Activated CD8-positive, alpha-beta memory T cell treated with anti-CD3 and anti-CD28 coated beads, Interleukin-2, amount 50 U/mL, for 48 hours (primary cell): ENCODE measurements at places on chromosomes 4 and X.
A peak's percentile ranks its signal among the peaks of the same experiment; 100 is the strongest.

DNA sequence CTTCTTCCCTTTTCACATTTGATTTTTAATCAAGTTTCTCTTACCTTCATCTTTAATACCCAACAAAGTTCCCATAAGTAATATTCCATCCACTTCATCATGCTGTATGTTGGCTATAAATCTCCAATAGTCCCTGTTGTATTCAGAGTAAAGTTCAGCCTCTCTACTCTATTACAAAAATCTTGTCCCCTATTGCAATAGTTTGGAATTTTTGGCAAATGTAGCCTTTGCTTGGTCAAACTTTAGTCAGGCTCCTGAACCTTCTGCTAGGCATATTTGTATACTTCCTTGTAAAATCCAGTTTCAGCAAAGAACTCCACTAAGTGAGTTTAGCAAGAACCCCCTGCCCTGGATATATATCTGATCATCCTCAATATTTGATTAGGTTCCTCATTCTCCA lies 54.0 kb upstream of the PACRGL start:
- DNase-seq: no peak

DNA sequence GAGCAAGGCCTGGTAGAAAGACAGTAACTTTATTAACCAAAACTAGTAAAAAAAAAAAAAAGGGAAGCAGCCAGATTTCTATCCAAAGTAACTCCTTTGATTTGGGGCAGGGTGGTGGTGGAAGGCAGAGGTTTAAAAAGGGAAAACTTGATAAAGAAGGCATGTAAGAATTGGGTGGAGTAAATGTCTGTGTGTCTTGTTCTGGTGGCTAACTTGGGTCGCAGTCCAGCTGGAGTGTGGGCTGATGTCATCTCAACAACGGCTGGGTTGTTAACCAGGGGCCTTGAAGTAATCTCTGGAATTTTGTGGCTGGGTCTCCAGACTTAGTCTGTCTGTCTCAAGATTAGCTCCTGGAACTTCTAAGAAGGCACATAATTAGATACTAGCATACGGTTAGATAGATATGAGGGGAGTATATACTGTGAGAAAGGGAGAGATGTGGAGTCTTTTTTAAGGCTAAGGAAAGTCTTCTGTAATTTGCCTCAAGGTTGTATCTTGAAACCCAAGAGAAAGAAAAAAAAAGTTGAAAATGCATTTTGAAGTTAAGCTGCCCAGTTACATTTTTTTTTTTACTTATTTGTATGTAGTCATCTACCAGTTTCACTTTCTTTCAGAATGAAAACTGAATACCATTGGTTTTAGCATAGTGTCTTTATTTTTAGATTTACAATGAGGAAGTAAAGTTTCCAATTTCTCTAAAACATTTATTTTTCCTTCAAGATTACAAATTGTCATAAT lies 48.3 kb downstream of the MTHFD2L start:
- no peak for DNase-seq

DNA sequence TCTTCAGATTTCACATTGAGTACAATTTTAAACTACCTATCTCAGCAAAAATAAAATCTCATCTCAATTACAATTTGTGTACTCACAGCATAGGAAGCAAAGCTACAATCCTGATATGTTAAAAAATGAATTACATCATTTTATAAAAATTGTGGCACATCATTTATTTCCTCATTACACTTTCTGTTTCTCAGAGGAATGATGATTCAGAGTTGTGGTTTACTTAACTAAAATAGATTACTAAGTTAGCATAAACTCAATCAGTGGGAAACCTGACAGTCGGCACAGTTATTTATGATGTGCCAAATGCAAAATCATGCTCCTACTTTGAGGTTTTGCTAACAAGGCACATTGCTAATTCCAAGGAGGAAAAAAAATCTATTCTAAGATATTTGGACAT lies 325.0 kb downstream of the FBXO8 start:
- no peak for DNase-seq

- DNase-seq: no peak
Observed at GRCh38 chrX:54640736-54641135, 110.7 kb downstream of the GNL3L start.

DNA sequence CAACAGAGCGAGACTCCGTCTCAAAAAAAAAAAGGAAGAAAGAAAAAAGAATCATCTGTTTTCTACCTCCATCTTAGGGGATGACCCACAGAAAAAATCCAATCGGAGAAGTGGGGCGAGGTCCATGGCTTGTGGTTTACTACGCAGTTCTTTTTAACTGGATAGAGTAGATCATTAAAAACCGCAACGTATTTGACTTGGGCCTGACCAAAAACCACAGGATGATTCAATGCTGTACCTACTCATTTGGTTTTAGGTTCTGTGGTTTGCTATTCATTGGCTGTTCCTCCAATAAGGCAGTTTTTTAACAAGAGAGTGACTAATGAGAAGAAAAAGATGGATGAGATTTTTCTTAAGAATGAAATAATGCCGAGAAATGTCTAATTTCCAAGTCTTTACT lies 83.7 kb downstream of the FREM3 start:
- no peak for DNase-seq

DNA sequence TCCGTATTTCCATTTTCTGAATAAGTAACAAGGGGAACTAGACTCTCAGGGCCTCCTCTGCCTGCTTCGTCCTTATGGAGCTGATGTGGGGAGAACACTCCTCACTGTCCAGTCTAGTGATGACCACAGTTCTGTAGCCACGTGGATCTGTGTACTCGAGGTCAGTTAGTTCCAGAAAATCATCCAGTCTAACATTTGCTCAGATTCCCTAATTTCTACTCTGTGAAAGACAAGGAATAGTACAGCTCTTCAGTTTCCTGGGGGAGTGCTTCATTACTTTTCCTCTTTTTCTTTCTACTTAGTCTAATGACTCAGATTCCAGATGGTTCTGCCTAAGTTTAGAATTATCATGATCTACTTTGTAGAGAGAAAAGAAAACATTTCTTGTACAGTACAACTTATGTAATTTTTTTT lies 82.6 kb downstream of the SORBS2 start:
- no peak for DNase-seq

DNA sequence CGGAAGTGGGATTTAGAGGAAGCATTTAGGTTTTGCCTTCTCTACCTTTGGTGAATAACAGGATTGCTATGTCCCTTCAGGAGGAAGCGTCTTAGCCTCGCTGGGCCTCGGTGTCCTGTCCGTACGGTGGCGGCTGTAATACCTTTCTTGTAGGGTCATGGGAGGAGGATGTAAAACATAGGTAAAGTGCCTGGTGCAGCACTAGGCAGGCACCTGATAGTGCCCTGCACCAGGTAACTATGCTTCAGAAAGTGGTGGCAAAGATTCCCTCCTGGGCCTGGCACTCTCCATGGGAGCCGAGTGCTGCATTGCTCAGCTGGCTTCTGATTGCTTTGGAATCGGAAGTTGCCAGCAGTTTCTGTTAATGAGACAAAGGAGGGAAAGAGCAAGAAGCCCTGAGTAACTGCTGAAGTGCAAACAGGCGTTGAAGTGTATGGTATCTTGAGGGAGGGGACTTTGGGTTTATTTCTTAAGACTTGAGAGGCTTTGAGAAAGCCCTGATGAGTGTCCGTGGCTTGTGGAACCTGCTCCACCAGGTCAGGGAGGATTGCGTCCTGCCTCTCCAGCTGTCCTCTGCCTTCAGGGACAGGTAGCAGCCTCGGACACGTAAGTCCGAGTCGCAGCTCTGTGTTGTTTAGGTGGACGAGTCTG lies 45.8 kb downstream of the TBC1D14 start:
- DNase-seq: peak; percentile 25

GRCh38 chrX:132094164-132094563 lies 33.7 kb downstream of the FRMD7 start:
- no peak for DNase-seq

- DNase-seq: no peak
Observed at GRCh38 chr4:61638591-61638990, 438.5 kb downstream of the ADGRL3 start.

DNA sequence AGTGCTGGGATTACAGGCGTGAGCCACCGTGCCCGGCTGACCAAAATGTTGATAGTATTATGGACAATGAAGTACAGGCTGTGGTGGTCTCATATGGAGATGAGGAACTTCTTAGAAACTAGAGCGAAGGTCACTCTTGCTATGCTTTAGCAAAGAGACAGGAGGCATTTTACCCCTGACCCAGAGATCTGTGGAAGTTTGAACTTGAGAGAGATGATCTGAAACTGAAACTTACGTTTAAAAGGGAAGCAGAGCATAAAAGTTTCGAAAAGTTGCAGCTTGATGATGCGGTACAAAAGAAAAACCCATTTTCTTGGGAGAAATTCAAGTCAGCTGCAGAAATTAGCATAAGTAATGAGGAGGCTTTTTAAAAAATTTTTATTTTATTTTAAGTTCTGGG lies 8.5 kb upstream of the CTAG2 start:
- DNase-seq: no peak

GRCh38 chrX:42128587-42128986 lies 205.2 kb upstream of the CASK start:
- no peak for DNase-seq

DNA sequence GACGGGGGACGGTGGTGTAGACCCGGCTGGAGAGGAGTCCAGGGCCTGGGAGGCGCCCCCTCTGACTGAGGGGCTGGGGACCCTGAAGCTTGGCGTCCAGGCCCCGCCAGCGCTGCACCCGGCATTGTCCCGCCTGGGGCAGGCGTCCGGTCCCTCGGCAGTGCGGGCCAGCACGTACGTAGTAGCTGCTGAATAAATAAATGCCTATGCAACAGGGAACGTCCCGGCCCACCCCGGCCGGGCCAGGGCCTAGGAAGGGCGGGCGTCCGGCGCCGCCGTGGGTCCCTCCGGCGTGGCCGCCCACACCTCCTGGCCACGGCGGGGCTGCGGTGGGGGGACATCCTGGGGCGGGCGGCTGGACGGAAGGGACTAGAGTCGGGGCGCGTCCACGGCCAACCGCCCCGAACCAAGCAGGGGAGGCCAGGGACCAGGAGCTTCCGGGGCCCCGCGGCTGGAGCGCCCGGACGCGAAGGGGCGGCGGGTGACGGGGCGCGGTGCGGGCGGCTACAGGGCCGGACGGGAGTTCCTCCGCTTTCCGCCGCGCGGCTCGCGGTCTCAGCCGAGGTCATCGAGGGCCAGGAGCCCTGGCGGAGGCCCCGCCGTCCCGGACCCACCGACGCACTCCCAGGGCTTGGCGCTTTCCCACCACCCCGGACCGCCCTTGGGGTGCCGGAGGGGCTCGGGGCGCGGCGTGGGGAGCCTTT lies 886 bp upstream of the WWC2 start:
- peak; percentile 59 for DNase-seq

GRCh38 chr4:159220353-159220752 lies 117.5 kb downstream of the RAPGEF2 start:
- no peak for DNase-seq

DNA sequence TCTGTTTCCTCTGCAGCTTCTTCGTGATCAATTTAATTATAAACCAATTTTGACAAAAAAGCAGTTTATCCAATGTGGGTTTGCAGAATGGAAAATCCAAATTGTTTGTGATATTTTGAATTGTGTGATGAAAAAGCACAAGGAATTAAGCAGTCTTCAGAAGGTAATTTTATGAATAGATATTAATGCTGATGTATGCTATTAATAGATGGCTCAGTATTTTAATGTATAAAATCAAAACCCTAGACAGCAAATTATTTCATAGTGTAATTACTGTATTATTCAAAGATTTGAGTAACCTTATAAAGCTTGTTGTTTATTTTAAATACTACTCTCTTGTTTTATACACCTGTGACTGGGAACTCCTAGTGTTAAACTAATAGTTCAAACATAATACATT lies 20.0 kb downstream of the CEP44 start:
- DNase-seq: no peak

DNA sequence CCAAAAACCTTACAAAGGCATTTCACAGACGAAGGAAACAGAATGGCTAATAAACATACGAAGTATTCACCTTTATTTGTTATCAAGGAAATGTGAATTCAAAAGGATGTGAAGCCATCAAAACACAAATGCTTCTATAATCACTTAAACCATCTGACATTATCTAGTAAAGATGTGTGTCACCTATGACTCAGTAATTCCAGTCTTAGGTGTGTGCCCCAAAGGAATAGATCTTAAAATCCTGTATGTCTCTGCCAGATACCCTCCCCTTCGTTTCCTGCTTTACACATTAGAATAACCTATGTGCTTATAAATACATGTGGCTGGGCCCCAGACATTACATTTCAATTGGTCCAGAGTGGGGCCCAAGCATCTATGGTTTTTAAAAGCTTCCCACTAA lies 41.8 kb upstream of the CEP135 start:
- DNase-seq: no peak

- no peak for DNase-seq
Observed at GRCh38 chrX:94216738-94217137, 542.7 kb downstream of the FAM133A start.

- DNase-seq: no peak
Observed at GRCh38 chr4:79796948-79797347, 276.1 kb downstream of the ANTXR2 start.

- DNase-seq: no peak
Observed at GRCh38 chrX:41133551-41133950, 48.3 kb downstream of the USP9X start.

DNA sequence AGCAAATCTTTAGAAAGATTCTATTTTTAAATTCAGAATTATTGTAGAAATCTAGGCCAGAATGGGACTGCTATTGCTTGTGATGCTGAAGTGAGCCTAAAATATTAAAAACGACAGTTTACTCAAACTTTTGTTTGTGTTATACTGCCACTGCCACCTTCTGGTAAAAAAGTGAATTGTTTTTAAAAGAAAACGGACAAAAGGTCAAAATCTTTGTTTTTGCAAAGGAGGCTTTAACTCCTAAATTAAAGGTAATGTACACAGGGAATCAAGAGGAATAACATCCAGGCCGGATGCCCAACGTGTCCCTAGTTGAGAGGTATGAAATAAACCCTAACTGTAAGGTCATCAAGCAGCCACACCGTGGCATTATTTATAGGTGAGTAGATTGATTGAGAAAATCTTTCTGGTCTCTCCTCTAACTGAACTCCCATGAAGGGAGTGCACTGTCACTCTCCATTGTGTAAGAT lies 338.3 kb upstream of the GALNT7 start:
- no peak for DNase-seq

DNA sequence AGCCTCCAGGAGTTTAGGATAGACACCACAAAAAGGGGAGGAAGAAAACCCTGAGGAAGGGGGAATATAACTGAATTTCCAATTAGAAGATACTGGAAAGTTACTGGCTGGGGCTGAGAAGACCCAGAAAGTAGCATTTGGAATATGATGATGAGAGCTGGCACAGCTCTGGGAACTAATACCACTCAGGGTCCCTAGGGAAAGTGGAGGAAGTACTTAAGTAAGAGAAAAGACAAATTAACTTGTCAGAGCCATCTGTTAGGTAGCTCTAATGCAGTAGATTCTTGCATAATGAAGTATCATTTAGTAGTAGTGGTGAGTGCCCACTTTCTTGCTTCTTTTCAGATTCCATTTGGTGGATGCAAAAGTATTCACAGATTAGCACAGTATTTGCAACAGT lies 90.8 kb upstream of the TSPAN5 start:
- DNase-seq: no peak
